ENCODE measurements at places on chromosomes 13 and 19.

DNA sequence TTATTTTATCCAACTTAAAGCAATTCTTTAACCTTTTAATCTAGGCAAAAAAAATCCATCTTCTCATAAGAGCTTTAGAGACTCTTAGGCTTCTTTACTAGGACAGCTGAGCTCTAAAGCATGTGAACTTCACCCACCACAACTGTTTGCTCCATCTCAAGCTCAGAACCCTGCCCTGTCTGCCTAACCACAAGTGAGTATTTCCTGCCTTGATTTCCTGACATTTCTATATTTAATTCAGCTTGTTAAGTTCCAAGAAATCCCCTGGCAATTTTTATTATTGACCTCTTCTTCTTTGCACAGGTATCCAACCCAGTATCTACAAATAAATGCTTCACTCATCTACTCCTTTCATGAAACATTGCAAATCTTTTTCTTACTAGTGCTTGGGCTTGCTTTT lies 21.1 kb upstream of the CEACAM21 start:
- DNase-seq = no peak

DNA sequence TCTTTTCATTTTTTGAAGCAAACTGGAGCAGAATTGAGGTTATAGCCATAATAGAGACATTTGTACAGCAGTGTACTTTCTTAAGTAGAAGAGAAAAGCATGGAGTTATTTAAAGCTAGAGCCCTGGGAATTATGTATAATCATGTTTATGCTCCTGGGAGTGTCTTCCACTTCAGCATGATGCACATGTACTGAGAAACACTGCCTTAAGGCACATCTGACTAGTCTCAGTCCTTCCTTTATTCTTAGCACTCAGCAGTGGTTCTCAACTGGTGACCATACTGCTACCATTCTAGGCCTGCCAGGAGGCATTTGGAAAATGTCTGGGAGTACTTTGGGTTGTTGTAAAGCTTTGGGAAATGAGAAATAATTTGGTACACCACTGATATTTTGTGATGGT lies 45.8 kb downstream of the VWA8 start:
- no peak for DNase-seq

GRCh38 chr13:98761986-98762616 lies 9.6 kb upstream of the SLC15A1 start:
- DNase-seq = no peak

DNA sequence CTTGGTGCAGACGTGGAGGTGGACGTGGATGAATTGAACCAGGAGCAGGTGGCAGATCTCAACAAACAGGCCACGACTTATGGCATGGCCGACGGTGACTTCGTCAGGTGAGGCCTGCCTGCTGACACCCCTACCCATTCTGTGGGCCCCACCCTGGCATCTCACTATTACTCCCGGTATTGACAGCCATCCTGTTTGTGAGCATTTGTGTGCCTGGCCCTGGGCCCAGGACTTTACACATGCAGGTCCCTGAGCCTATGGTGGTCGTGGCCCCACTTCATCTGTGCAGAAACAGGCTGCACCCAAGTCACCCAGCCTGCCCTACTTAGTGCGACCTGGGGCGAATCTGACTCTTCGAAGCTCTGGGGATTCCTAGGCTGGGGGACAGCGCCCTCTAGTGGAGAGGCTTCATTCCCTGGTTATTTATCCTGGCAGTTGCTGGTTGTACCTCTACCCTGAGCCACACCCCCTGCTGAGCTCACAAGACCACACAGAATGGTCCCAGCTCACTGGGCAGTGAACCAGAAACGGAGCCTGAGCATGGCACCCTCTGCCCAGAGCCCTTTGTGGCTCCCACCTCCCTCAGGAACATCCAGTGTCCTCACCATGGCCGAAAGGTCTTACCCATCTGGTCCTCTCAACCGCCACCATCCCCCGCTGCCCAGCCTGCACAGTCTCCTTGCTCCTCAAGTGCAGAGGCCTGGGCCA lies 16.9 kb downstream of the ZNF296 start:
- peak; percentile 48 for DNase-seq

DNA sequence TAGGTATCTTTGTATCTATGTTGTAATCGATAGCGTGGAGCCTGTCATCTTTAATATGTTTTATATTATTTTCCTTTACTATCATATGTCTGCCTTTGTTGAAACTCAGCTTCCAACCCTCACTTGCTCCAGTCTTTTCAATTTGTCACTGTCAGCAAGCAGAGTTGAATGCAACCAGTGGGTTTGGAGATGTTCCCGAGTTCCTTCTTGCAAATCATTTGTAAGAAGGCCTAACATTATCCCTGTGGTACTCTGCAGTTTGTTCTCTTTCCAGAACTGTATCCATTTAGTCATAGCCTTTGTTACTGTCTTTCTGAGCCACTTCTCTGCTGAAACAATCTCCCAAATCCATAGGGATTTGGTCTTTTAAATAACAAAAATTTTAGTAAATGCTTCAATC lies 41.8 kb downstream of the RNASEH2B start:
- DNase-seq = no peak

DNA sequence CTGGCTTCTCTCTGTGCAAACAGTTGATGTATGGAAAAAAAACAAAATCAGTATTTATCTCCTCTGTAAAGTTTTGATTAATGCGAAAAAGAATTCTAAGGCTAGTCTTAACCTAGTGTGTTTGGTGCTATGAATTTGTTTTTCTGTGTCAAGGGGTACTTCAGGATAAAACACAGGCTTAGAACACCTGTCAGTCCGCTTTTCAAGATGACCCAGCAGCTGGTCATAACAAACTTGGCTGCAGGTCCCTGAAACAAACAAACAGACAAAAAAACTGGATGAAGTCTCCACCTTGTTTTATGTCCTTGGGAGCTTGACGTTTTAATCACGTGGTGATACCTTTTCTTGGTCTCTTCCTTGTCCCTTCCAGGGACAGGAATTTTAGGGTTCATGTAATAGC lies 689.3 kb downstream of the UQCRFS1 start:
- no peak for DNase-seq

GRCh38 chr19:55353803-55354697 lies 469 bp downstream of the COX6B2 start:
- no peak for DNase-seq

- DNase-seq = no peak
Measured at GRCh38 chr19:29983568-29983967, 41.5 kb downstream of the URI1 start.

DNA sequence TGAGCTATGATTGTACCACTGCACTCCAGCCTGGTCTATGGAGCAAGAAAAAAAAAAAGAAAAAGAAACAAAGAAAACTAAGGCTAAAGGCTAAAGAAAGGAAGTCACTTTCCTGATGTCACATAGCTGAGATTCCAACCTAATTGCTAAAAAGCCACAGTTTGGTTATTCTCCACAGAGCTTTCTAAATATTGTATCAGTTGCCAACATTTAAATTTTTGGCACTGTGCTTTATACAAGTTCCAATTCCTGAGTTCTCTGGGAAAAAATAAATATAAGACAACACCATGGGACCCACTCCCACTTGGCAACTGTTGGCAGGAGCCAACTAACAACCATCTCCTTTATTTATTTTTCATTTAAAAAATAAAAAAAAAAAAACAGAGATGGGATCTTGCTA lies 11.2 kb upstream of the LYPD3 start:
- peak; percentile 4 for DNase-seq

GRCh38 chr13:28630869-28631268 lies 28.1 kb upstream of the POMP start:
- DNase-seq = no peak

GRCh38 chr19:7872306-7873204 lies 1.6 kb downstream of the PRR36 start:
- DNase-seq = no peak

DNA sequence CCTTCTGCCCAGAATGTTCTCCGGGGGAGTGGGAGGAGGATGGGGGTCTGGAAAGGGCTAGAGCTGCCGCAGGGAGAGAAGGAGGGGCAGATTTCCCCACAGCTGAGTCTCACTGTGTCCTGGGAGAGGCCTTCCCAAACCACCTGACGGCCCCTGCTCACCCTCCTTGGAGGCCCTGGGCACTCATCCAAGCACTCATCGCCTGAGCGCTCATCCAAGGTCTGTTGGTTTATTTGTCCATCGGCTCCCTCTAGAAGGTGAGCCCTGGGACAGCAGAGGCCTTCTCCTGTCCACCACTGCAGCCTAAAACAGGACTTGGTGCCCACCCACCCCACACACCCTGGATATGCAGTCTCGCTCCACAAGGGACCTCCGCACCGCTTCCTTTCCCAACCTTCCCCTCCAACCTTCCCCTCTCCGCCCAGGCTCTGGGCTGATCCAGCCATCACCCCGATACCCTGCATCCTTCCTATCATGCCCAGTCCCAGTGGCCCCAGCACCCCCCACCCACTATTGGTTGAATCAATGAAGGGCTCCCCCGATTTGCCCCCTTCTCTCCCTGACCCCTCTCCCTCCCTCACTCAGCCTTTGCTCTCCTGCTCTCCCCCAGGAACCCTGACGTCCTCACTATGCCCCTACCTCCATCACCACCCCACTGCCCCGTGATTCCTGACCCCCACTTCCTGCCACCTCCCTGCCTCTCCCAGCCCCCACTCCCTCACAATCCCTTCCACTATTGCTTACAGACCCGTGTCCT lies 1.7 kb downstream of the UBXN6 start:
- DNase-seq = peak; percentile 8

GRCh38 chr13:44679597-44679996 lies 103.5 kb upstream of the TSC22D1 start:
- peak; percentile 47 for DNase-seq

DNA sequence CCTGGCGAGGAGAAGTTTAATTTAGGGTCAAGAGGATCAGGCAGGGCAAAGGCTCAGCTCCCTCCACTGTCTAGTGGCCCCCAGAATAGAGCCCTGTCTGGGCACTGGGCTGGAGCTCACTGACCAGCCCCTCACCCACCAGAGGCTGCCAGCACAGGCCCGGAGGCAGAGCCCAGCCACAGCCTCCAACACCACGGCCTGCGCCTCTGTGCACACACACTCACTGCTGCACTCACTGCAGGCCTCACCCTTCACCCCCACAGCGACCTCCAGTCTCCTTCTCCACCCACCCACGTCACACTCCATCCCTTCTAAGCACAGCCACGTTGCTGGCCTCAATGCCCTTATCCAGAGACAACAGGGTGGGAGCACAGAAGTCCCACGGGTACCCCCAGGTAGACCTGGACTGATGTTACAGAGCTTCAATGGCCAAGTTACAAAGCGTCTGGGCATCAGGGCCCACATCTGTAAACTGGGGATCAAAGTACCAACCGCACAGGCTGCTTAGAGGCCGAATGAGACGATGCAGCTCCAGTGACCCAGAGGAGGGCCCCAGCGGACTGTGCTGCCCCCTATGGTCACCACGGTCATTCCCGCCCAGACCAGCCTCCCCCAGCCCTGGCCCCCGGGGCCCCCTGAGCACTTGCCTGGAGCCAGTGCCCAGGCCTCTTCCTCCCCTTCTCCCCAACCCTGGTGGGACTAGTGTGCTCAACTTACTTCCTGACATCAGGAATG lies 4.5 kb upstream of the PRKD2 start:
- DNase-seq = no peak

GRCh38 chr19:15962319-15962718 lies 13.5 kb downstream of the OR10H4 start:
- no peak for DNase-seq

DNA sequence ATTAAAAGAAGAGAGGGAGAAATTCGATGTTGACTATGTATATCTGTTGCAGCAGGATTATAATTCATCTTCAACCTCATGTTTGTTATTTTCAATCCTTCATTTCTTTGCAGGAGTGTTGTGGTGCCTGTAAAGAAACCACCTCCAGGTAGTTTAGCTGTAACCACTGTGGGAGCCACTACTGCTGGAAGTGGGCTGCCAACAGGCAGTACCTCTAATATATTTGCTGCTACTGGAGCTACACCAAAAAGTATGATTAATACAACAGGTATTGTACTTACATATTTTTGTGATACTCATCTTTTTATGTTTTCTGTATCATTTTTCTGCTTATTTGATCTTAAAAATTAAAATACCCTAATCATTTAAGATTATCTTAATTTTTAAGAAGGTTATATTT lies 266.5 kb downstream of the NBEA start:
- DNase-seq = no peak

- no peak for DNase-seq
Measured at GRCh38 chr13:61123538-61124289, 291.9 kb downstream of the PCDH20 start.

- no peak for DNase-seq
Measured at GRCh38 chr13:109374609-109375200, 411.7 kb downstream of the IRS2 start.

DNA sequence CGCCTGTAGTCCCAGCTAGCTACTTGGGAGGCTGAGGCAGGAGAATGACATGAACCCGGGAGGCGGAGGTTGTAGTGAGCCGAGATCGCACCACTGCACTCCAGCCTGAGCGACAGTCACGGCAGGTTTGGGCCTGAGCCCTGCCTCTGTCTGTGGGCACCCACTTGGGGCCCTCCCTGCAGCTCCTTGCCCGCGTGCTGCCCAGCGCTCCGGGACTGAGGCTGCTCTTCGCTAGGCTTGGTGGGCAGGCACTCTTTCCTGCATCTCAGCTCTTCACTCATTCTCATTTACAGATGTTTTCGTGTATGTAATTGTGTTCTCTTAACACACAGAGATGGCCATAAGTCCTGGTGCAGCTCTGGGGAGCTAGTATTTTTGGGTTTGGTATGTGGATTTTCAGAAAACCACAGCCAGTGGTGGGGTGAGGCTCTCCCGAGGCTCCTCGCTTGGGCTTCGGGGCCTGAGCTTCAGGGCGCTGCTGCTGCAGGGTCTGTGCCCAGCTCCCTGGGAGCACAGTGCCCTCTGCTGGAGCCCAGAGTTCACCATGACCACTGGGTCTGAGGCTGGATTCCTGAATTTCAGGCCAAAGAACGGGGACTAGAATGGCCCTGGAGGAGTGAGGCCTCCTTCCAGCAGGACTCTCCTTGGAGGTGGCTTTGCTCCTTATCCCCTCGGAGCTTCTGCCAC lies 15.2 kb downstream of the UPF1 start:
- DNase-seq = peak; percentile 59

GRCh38 chr19:46407856-46408663 lies 5.3 kb downstream of the CCDC8 start:
- no peak for DNase-seq

DNA sequence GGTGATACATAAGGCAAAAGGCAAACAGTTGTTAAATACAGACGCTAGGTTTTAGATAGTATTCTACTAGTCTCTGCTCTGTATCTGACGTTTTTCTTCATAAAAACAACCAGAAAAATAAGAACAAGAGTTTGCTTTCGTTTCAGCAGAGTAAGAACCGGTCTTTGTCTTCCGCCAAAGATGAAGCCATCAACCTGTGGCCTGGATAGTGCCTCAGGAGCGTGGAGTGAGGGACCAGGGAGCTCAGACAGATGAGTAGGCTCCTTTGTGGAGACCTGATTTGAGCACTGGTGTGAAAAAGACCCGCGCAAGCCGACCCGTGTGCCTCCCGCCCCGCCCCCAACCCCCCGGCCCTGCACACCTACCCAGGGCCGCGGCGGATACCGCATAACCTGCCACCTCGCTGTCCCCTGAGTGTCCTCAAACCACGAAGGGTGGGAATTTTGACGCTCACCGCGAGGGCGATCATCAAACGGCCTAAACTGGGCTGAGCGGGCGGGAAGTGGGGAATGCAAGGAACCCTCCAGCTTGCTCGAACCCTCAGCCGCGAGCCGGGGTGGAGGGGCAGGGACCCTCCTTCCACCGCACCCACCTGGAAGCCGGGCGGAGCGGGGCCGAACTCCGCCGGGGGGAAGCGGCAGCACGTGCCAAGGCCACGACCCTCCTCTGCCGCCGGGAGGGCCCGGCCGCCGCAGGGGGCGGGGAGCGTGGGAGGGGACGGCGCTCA lies 866 bp upstream of the LMO7 start:
- DNase-seq = no peak

All from amniotic stem cell (primary cell).